Tibial artery (tissue), 4 donors: ENCODE measurements at places on chromosomes 13 and 19.

- DNase-seq, result no peak
Measured at GRCh38 chr13:43328907-43329306, 305.5 kb downstream of the DNAJC15 start.

DNA sequence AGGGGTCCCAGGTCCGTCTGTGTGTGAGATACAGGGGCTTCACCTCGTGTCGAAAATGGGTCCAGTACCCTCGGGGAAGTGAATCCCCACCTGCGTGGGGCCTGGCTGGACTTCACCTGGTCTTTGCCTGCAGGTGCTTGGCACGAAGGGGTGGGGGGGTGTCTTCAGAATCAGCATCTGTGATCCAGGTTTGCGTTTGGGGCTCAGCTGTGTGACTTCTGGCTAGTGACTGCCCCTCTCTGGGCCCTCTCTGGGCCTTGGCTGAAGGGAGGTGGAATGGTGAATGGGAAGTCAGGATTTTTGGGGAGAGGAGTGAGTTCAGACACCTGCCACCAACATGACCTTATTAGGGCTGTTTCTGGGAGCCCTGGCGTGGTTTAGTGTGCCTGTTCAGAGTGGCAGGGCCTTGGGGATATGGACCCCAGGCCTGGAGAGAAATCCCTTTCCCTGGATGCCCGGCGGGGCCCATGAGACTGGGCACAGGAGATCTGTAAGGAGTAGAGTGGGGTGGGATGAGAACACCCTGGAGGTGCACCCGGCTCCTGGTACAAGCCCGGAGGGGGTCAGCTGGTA lies 2.7 kb downstream of the CELF5 start:
- no peak for DNase-seq

GRCh38 chr13:44523146-44524015 lies 52.7 kb downstream of the TSC22D1 start:
- DNase-seq, result no peak

GRCh38 chr13:30806784-30807183 lies 71.4 kb downstream of the ALOX5AP start:
- no peak for DNase-seq

DNA sequence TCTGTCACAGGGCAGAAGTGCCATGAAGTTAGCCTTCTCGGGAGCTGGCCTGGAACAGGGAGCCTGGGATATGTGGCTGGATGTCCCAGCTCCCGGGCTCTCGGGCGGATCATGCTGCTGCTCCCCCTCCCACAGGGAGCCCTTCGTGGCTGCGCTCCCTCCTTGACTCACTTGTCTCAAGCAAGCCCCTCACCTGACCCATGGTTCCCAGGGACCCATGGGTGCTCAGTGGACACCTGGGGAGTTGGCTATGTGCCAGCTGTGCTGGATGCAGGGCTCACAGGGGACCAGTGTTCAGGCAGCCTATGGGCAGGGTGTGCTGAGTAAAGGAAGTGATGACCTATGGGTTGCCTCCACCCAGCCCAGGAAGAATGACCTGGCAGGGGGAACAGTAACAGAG lies 213.1 kb upstream of the SGCG start:
- peak; percentile 60 for DNase-seq

DNA sequence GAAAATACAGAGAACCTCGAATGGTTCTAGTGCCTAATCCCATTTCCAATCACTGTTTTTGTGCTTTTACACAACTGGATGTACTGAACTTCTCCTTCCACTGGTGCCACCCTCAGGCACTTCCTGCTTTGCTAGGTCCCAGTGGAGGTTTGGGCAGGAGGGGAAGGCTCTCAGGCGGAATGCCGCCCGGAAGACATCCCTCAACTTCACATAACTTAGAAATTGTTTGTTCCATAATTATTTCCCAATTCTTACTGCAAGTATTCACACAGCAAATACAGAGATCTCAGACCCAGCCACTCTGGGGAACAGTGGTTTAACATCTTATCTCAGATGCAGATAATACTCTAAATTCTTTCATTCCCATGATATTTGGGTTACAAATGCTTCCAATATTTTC lies 195.7 kb upstream of the IPO5 start:
- peak; percentile 77 for DNase-seq

DNA sequence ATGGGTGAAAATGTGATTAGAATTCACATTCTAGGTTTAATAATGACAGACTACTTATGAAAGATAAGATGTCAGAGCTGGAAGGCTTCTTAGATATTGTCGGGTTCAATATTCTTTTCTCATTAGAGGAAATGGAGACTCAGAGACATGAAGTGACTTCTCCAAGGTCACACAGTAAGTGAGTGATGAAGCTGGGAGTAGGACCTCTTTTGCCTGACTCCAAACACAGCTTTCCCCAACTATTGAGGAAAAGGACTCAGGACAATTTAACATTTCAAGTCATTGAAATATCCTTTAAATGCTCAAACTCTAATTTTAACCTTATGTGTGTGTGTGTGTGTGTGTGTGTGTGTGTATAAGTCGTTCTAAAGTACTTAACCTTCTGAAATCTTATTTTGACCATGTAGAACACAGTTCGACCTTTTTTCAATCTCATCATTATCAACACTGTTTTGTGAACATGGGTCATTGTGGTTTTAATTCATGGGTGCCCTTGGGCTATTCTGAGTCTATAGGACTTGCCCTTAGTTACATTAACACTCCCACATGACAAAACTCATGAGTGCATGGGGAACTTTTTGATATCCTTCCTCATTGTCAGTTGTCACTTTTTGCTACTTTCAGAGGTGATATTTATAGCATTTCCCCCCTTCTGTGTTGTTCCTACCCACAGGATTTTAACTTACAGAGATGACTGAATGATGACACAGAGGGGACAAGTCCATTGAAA lies 53.0 kb downstream of the LRCH1 start:
- no peak for DNase-seq

DNA sequence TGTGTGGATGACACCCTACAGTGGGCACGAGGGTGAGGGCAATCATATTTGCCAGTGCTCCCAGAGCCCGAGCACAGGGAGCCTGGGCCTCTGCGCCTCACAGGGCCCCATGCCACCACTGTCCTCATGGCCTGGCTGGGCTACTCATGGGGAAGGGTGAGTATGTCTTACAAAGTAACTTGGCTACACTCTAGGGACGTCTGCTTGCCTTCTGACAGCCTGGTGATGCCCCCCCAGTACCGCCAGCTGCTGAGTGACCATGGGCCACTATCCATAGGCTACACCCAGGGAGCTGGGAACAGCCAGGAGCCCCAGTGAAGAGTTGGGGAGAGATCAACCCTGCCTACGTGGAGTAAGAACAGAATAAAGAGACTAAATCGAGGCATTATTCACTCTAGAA lies 78.8 kb downstream of the SERP2 start:
- no peak for DNase-seq

DNA sequence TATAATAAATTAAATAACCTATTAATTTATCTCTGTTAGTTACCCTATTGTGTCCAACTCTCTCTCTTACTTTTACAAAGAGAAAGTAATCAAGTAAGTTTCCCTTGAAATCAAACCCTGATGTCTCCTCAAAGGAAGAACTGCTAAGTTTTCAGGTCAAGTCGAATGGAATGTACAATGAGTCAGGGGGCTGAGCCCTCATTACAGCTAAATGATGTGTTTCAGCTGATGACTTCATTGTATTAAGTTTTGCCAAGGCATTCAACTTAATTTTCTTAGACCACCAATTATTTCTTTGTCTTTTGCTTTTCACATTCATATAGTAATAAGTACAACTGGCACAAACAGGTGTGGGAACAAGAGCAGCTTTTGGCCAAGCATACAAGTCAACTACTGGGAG lies 54.7 kb upstream of the DCT start:
- DNase-seq, result no peak

DNA sequence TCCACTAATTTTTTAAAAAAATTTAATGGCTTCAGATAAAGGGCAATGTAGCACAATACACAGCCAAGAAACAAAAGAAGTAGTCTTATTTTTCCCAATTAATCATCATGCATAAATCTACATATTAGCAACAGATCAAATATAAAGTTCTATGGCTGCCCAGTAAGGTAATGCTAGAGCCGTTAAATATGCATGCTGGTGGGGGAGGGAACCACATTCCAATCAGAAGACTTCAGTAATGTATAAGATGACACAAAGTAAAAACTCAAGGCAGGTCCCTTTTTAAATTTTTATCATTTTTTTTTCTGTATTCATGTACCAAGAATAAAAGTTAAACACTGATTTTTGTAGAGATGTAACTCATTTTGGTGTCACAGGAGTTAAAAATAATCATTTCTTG lies 62.0 kb downstream of the MPHOSPH8 start:
- DNase-seq, result no peak

DNA sequence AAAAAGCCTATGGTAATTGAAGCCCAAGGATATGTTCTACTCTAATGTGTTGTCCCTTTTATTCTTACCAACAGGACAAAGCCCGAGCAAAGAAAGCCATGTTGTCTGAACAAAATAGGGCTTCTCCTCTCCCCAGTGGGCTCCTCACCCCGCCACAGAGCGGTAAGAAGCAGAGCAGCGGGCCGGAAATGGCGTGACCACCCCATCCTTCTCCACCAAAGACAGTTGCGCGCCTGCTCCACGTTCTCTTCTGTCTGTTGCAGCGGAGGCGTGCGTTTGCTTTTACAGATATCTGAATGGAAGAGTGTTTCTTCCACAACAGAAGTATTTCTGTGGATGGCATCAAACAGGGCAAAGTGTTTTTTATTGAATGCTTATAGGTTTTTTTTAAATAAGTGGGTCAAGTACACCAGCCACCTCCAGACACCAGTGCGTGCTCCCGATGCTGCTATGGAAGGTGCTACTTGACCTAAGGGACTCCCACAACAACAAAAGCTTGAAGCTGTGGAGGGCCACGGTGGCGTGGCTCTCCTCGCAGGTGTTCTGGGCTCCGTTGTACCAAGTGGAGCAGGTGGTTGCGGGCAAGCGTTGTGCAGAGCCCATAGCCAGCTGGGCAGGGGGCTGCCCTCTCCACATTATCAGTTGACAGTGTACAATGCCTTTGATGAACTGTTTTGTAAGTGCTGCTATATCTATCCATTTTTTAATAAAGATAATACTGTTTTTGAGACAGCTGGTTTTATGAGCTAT lies 12.0 kb downstream of the CCNE1 start:
- DNase-seq, result peak; percentile 55

DNA sequence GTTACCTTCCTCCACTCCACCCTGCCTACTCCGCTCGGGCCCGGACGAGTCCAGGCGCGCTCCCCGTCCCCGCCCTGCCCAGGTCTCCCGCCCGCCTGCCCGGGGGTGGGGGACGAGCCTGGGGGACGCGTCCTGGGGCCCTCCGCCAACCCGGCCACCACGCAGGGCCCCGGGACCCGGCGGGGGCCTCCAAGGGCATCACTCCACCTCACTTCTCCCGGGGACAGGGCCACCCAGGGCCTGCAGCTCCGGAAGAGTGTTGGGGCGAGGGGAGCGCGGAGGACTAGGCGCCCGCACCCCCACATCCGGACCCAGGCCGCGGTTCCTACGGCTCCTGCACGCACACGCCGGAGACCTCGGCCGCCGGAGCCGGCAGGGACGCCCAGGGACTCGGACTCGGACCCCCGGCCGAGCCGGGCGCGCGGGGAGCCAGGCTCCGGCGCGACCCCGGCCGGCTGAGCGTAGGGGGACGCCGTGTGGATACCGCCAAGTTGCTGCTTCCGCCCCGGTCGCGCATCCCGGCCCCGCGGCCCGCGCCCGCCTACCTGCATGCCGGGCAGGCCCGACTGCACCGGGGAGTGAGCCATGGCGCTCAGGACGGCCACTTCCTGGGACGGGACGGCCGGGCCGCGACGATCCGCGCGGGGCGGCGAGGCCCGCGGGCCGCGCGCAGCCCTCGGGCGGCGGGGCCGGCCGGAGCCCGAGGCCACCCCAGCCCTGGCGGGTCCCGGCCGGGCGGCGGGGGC lies 534 bp downstream of the STK24 start:
- DNase-seq, result peak; percentile 49

GRCh38 chr13:86298725-86299124 lies 499.5 kb upstream of the SLITRK6 start:
- no peak for DNase-seq

GRCh38 chr13:30776661-30777060 lies 41.3 kb downstream of the ALOX5AP start:
- DNase-seq, result no peak

DNA sequence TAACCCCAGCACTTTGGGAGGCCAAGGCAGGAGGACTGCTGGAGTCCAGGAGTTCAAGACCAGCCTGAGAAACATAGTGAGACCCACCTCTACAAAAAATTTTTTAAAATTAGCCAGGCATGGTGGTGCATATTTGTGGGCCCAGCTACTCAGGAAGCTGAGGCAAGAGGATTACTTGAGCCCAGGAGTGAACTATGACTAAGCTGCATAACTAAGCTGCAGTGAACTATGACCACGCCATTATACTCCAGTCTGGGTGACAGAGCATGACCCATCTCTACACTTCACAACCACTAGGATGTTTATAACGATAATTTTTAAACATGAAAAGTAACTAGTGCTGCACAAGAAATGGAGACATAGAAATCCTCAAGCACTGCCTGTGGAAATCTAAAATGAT lies 352.7 kb upstream of the SGCG start:
- DNase-seq, result no peak

DNA sequence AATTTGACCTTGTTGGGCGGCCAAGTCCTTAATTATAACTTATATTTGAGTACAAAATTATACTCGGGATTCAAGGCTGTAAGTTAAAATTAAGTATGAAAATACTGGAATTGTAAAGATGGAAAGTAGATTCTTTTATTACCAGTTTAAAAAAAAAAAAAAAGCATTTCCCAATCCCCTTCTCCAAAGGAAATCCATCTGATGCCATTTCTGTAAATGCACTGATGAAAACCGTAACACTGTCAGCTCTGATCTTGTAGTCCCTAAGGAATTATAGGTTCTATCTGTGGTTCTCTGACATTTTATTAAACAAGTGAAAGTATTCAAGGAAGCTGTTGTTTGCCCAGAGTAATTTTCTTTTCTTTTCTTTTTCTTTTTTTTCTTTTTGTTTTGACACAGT lies 41.6 kb upstream of the HNRNPA1L2 start:
- no peak for DNase-seq

DNA sequence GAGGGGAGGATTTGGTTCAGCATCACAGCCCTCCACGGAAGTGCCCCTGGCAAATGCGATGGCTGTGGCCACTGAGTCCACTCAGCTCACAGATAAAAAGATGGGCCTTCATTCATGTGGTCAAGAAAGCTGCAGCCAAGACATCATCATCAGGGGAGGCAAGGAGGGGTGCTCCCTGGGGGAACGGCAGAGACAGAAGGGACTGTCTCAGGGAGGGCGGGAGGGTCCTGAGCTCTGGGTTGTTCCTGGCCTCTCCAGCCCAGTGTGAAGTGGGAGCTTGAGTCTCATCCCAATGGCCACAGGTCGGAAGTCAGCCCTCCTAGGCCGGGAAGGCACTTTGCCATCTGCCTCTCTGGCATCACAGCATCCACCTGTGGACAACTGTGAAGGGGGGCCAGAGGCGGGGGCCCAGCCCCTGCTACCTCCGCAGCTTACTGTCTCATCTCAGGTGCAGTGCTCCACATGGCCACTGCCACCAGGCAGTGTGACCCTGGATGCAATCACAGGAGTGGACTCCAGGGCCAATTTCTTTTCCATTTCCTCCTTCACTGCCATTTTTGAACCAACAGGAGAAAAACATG lies 137.8 kb upstream of the SOX1 start:
- peak; percentile 41 for DNase-seq
